ENCODE measurements at places on chromosomes 4 and X. TPM values are rescaled to one million over a fixed set of nuclear protein-coding genes. Genes with fewer than 3 reads are reported as not detected.

AIMP1 gene
- total RNA-seq: 53.6 TPM

- DNase-seq: no peak
Measured at GRCh38 chrX:130702867-130703707, 199.9 kb downstream of the ENOX2 start.

- DNase-seq: no peak
Measured at GRCh38 chr4:7196288-7196651, 3.9 kb downstream of the SORCS2 start.

DNA sequence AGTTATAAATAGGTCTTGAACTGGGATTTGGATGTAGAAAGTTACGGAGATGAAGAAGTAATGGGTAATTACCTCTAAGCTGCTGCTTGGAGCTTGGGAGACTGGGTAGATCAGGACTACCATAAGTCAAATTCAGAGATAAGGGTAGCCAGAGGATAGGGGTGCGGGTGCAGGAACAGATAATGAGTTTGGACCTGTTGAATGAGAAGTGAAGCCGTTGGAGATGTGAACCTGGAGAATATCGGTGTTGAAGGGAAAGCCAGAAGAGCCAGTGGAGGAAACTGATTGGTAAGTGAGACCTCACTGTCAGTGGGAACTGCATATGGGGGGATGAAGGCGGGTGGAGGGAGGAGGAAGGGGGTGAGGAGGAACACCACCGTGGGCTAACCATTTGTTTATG lies 618 bp upstream of the FOXO4 start:
- DNase-seq: no peak

GRCh38 chr4:159171287-159171686 lies 68.4 kb downstream of the RAPGEF2 start:
- no peak for DNase-seq

DNA sequence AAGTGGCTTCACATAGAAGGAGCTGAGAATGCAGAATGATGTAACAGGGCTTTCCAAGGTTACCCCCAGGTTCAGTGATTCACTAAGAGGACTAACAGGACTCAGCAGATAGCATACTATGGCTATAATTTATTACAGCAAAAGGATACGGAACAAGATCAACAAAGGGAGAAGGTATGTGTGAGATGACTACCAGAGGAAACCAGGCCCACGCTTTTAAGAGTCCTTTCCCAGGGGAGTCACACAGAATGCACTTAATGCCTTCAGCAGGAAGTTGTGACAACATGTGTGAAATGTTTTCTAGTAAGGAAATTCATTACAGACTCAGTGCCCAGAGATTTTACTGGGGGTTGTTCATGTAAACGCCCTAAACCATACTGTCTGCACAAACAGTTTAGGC lies 373.6 kb upstream of the MAGEB2 start:
- no peak for DNase-seq

DNA sequence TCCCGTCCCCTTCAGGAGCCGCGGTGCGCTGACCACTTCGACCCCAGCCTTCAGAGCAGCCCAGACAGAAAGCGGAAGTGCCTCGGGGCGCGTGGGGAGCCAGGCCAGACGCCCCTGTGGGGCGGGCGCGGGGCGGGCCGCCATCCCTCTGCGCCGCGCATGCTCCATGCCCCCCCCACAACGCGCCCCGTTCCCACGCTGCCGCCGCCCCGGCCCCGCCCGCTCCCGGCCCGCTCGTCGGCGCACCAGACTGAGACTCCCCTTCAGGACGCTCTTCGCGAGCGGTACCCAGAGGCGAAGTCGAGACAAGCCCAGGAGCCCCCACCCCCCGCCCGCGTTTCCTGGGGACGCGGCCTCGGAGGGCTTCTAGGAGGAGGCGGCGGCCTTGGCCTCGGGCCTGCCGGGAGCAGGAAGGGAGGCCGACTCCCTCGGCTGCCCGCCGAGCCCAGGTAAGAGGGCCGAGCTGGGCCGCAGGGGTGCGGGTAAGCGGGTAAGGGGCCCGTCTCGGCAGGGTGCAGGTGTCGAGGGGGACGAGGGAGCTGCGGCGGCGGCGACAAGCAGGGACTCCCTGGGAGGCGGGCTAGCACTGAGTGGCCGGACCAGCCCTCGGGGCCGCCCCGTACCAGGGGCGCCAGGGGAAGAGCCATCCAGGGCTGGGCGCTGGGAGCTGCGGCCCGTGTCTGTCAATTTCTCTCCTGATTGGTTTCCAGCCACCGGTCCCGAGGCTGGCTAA lies at the start of gene ZFP92:
ZFP92 (plus strand) TSS at position 218 of the 733 bp plus-strand sequence. CDS start 6,851 bp downstream, outside the sequence.
- peak; percentile 22 for DNase-seq
